ENCODE measurements at places on chromosomes 3 and 15.

DNA sequence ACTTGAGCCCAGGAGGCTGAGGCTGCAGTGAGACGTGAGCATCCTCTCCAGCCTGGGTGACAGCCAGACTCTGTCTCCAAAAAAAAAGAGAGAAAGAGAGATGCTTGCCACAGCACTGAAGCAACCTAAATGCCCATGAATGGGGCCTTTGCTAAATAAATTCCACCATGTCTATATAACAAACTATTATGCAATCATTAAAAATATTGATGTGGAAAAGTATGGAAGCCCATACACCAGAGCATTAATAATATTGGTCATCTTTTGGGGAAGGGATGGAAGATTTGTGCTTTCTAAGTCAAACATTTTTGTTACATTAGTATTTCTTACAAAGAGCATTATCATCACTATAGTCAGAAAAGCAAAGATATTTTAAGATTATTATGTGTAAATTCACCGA, 116.6 kb downstream of the MEGF11 start:
- no peak for DNase-seq

DNA sequence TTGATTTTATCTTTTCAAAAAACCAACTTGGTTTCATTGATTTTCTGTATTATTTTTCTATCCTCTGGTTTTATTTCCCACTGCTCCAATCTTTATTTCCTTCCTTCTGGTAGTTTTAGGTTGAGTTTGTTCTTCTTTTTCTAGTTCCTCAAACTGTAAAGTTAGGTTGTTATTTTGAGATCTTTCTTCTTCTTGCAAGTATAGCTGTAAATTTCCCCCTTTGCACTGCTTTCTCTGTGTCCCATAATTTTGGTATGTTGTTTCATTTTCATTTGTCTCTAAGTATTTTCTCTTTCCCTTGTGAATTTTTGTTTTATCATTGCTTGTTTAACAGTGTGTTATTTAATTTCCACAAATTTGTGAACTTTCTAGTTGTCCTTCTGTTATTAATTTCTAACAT, 120.0 kb downstream of the PLD1 start:
- DNase-seq, result no peak

DNA sequence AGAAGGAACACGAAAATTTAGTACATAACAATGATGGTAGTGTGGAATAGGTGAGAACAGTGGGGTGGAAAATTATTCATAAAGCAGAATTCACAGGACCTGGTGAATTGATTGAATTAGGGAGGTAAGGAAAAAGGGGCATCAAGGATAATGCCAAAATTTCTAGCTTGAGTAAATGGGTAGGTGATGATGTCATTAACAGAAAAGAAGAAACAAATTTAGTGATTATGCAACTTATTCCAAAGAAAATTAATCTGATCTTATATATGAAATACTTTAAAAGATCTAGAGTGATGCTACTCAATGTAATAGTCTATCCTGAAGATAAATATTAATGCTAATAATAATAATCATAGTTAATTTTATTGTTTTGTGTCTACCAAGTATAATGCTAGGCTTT, 544.6 kb upstream of the LMCD1 start:
- no peak for DNase-seq

GRCh38 chr3:38027466-38028465, 1.7 kb downstream of the PLCD1 start:
- no peak for DNase-seq

DNA sequence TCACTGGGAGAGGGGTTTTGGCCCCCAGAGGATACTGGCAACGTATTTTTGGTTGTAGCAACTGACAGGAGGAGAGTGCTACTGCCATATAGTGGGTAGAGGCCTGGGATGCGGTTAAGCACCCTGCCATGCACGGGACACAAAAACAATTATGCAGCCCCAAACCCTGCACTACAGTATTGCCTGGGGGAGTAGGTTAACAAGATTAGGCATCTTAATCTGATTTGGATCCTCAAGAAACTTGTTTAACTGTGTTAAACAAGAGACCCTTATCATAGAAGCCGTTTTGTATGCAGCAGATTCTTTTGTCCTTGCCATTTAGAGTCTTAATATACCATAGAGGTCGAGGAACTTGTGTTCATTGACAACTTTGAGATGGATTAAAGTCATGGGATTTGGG, 3.4 kb downstream of the PHLDB2 start:
- DNase-seq, result no peak

DNA sequence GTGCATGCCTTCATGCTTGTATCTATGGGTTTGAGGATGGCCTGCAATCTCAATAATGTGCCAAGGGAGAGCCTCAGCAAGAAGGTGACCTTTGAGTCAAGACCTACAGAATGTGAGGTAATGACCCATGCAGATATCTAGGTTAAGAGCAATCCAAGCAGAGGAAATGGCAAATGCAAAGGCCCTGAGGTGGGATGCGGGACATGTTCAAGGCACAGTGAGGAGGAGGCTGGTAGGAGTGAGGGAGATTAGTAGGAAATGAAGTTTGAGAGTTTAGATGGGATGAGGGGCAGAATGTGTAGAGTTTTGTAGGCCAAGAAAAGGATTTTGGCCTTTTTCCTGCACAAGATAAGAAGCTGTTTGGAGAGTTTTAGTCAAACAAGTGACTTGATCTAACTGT, 4.7 kb upstream of the MAP2K5 start:
- no peak for DNase-seq

DNA sequence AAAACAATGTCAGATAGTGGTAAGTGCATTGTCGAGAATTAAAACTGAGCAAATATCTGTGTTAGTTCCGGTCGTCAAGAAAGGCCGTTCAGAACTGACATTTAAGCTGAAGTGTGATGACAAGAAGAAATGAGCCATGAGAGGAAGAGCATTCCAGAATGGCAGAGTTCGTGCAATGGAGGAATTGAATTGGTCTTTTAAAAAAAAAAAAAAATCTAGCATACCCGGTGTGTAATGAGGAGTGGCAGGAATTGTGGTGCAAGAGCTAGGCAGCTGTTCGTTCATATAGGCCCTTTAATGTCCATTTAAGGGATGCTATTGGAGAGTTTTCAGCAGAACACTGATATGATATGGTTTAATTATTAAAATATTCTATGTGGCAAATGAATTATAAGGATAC, 2.6 kb upstream of the GBE1 start:
- no peak for DNase-seq

DNA sequence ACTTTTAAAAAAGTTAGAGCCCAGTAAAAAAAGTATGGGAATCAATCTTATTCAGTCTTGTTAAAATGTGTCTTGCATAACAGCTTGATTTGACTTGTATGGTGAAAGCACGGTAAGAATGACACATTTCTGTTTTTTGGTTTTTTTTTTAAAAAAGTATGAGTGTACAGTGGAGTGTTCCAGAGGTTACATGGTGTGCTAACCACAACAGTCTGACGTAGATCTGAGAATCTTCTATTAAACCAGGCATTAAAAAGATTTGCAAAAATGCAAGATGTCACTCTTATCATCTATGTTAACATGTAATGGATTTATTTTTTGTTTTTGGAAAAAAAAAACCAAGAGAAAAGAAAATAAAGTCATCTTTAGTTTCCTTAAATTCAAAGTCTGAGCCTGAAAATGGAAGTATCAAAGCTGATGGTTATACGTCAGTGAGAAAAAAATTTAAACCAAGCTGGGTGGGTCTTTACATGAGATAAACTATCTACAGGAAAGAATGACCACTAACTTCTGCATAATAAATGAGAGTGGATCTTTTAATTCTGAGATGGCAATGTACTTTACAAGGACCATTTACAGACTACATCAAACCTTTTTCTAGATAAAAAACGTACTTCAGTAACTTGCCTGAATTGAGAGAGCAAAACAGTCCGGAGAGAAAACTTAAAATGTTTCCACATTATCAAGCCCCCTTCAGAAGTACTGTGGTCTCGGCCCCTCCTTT, 1.6 kb downstream of the GABPB1 start:
- DNase-seq, result no peak

DNA sequence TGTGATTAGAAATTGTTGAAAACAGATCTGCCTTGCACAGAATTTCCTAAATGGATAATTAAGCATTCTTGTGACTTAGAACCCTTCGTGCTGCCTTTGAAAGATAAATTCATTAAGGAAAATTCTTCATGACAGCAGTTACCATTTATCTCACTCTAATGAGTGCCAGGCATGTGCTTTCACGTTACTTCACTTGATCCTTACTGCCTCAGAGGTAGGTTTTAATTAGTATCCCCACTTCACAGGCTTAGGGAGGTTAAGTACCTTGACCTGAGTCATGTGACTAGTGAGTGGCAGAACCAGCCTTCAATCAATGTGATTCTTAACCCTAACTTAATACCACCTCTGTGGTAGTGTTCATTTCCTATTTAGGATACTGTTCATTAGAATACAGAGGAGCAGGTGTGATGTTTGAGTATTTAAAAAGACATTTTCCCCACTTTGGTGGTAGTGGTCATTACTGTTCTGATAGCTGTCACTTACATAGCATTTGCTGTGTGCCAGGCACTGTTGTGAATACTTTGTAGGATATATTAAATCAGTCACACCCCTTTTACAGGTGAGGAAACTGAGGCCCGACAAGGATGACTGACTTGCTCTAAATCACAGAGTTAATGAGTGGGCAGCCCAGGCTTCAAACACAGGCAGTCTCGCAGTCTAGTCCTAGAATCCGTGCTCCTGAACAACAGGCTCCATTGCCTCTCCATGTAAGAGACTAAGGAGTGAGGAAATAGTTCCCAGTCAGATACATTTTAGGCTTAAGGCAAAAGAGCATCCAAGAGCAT, 57.9 kb downstream of the RLBP1 start:
- DNase-seq, result no peak

DNA sequence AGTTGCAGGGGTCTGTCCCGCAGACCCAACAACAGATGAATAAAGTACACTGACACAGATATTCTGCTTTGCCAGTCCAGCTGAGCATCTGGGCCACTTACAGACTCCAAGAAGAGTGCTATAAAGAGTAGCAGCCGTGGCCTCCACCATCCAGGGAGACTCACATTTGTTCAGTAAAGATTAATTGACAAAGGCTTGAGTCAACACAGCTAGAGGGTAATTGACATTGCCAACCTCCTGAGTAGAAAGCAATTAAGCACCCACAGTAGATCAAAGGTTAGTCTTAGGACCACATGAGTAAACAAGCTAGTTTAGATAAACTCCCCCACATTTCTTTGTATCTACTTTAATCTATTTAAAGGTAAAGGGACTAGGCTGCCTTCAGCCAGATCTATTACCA, 16.3 kb upstream of the CRTC3 start:
- DNase-seq, result no peak

GRCh38 chr3:18885612-18886011, 262.7 kb upstream of the KCNH8 start:
- DNase-seq, result no peak

- no peak for DNase-seq
Measured at GRCh38 chr3:59788133-59788532, 738.3 kb upstream of the CFAP20DC start.

DNA sequence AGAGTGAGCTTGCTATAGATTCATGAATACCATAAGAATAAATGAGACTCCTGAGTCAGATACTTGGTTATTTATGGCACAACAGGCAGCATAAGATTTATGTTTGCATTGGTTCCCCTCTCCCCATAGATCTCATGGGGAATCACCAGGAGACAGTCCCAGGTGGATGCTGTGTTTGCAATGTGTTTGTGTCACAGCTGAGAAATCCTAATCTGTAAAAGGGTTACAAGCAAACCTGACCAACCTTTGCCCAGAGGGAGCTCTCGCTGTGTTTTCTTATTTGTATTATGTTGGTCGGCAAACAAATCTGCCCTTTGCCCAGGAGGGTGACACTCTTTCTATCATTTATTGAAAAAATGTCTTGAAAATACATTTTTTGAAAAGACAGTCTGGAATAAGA, 236.2 kb downstream of the ZPLD1 start:
- no peak for DNase-seq

GRCh38 chr3:81585056-81585455, 176.4 kb downstream of the GBE1 start:
- DNase-seq, result no peak

- no peak for DNase-seq
Measured at GRCh38 chr15:67076147-67076843, 10.9 kb downstream of the SMAD3 start.

GRCh38 chr3:174614036-174614435, 245.1 kb upstream of the NAALADL2 start:
- no peak for DNase-seq

DNA sequence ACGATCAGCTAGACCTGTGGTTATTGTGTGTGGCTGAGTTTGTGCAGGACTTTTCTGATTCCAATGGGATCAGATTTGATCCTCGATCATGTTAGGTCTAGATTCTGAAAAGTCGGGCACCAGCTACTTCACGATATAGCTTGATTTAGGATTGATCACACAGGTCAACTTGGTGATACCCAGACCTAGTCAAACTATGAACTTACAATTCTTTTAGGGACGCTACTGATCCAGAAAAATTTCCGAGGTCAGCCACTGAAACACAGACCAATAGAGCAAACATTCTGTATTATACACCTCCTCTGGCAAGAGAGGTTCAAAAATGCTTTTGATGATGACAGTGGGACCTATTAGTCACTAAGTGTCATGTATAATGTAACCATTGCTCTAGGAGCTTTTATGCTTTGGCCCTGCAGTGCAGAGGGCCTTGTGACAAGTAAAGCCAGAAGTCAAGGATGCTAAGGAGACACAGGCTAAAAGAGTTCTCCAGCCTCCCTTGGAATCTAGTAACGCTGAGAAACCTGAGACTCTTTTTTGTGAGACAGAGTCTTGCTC, 115.6 kb upstream of the MB21D2 start:
- DNase-seq, result no peak

GRCh38 chr3:47870156-47870555, 67.2 kb downstream of the DHX30 start:
- DNase-seq, result no peak

DNA sequence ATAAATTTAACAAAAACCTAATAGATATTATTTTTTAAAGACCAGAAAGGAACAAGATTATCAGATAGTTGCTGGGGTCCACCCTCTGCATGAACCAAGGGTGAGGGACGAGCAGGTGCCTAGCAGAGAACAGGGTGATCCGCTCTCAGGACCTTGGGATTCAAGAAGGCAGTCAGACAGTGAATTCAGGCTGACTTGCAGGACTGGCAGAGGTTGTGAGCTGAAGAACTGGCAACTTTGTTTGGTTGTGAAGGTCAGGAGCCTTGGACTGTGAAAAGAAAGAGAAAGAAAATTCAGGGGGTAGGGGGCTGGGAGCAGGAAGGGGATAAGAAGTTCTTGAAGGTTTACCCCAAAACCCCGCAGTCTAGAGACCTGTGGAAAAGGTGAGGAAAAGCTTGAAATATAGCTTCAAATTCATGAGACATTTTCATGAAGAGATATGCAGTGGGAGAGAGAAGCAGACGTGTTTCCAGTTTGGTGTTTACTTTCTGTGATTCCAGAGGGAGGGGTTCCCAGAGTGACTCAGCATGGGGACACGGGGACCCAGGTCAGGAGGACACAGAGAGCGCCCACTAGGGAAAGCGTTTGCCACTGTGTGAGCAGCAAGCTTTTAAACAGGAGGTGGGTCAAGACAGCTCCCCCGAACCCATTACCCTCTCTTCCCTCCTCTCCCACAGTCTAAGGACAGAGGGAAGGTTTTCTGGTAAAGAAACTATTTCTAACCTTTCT, 217.2 kb upstream of the UMPS start:
- no peak for DNase-seq

DNA sequence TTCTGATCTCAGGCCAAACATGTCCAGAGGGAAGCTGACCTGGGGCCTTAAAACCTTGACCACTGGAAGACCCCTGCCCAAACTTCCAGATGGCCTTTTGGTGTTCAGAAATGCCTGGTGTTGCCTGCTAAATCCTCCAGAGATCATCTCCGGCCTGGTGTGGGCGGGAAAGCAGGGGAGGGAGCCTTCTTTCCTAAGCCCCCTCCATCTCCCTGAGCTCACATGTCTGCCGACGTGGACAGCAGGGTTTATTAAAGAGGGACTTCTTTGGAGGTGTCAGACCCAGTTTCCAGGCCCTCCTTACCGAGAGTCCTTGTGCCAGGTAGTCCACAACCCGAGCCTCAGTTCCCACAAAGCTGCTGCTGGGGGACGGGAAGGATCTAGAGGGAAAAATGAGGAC, 55.9 kb upstream of the SLC6A1 start:
- DNase-seq, result no peak
